Activated CD4-positive, alpha-beta memory T cell treated with anti-CD3 and anti-CD28 coated beads, Interleukin-2, amount 10 ng/mL, durations not matched to agents 7 days and 5 days (primary cell): ENCODE measurements at places on chromosomes 5 and 9.

DNA sequence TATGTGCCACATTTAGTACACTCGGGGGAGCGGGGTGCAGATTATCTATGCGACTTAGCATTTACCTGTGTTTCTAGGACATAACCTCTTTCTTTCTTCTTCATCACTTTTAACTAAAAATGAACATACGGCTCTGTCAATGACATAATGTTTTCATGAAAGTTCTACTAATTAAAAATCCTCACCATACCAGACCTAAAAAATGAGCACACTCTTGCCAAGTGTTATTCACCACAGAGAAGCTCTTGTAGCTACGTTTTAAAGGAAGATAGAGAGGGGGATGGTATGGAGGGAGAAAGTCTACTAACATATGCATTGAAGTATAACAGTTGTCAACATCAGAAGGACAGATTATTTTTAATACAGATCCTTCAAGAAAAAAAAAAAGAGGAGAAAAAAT, 1.6 kb downstream of the CDH10 start:
- H3K27me3 ChIP-seq: no peaks in the 10 kb centered on the region
- H3K36me3 ChIP-seq: no peaks in the 10 kb centered on the region
- H3K4me1 ChIP-seq: no peaks in the 10 kb centered on the region

DNA sequence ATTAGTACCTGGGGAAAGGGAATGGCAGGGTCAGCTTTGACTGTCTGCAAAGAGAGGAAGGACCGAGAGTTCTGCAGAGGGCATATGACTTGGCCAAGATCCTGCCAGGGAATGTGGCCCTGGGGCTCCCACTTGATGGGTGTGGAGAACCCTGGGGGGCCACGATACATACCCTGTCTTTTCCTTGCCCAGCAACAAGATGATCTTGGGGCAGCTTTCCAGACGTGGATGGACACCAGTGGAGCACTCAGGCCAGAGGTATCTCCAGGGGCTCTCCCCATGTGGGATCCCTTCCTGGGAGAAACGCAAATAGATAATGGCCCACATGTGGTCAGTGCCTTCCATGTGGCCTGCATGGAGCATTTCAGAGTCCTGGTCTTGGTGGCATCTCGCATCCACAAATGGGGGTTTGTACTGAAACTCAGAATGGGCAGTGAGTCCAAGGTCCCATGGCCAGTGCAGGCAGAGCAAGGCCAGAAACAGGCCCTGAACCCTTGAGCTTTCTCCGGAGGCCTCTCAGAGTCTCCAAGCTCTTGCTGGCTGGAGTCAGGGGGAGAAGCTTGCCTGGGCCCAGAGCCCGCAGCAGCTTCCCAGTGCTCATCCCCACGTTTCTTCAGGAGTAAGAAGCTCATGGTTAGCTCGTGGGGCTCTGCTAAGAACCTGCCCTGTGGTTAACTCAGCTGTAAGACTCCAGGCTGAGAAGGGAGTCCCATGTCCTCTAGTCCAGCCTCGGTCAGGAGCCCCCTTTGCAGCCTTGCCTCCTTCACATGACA, 18.3 kb upstream of the ORM1 start:
- peak; percentile 14 for DNase-seq
- H3K36me3 ChIP-seq: no peaks in the 10 kb centered on the region
- H3K4me3 ChIP-seq: no peak overlapping the region
- H3K27me3 ChIP-seq: no peaks in the 10 kb centered on the region
- no peaks in the 10 kb centered on the region for H3K4me1 ChIP-seq

DNA sequence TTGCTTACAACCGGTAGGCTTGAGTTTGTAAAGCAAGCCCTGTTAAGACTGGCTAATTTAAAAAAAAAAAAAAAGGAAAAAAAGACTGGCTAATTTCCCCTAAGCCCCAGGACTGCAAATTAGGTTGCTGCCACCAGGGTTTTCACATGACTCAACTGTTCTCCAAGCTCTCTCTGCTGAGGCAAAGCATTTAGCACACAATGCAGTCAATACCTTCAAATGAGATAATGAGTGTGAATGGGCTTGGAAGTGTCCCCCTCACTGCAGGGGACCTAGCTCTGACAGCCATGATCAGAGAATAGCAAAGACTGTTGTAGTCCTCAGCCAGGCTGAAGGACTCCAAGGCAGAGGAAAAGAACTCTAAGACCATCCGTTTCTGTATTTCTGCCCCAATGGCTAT, 42.8 kb upstream of the ZSWIM6 start:
- no peak overlapping the region for H3K4me3 ChIP-seq
- no peak overlapping the region for H3K27ac ChIP-seq
- H3K36me3 ChIP-seq: no peaks in the 10 kb centered on the region
- no peaks in the 10 kb centered on the region for H3K27me3 ChIP-seq
- peaks cover 7% of the 10 kb centered on the region for H3K4me1 ChIP-seq

GRCh38 chr5:176959051-176959450, 47.5 kb downstream of the UIMC1 start:
- no peaks in the 10 kb centered on the region for H3K27me3 ChIP-seq
- no peak overlapping the region for H3K27ac ChIP-seq
- H3K4me1 ChIP-seq: peaks cover 2% of the 10 kb centered on the region
- no peak overlapping the region for H3K4me3 ChIP-seq
- no peak for DNase-seq

- no peaks in the 10 kb centered on the region for H3K27me3 ChIP-seq
- H3K4me3 ChIP-seq: no peak overlapping the region
- no peak overlapping the region for H3K27ac ChIP-seq
- no peak for DNase-seq
- H3K4me1 ChIP-seq: peaks cover 48% of the 10 kb centered on the region
Measured at GRCh38 chr5:176553260-176554085, 4.3 kb downstream of the CDHR2 start.
